Activated CD4-positive, alpha-beta T cell treated with anti-CD3 and anti-CD28 coated beads, Interleukin-2, amount 50 U/mL, for 16 hours (primary cell): ENCODE measurements at places on chromosomes 3 and 15.

GRCh38 chr3:120437559-120437958 is 13.2 kb downstream of the FSTL1 start:
- no peak for DNase-seq

- no peak for DNase-seq
These were observed 200.9 kb upstream of the EIF1B start for GRCh38 chr3:40108643-40109042.

DNA sequence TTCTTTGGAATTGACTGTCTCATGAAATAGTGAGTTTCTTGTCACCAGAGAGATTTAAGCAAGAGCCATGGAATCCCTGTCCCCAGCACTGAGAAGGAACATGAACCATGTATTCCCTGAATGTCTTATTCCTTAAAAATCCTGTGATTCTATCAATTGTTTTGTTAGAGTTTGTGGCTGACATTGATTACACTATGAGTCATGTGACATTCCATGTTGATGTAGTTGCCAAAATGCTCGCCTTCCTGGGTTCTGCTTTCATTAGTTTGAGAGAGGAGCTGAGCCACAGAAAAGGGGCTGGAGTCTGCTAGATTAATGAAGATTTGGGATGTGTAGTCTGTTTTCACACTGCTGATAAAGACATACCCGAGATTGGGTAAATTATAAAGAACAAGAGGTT is 294.9 kb upstream of the CTDSPL start:
- DNase-seq: no peak

- DNase-seq: no peak
These were observed 12.8 kb upstream of the ARRDC4 start for GRCh38 chr15:97947465-97948260.

DNA sequence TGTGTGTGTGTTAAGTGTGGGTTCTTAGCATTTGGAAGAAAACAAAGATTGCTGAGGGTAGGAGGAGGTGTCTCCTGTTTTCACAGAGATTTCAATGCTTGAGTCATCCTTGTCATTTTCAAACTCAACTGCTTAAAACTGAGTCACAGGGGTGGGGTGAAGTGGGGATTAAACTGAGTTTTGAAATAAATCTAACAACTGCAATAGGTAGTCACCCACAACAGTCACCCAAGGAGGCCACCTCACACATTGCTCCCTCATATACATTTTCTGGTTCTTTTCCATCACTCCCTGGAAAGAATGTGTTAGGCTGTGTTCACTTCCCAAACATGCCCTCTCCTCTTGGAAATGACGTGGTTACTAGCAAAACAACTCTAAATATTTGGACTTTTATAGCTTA is 187.7 kb upstream of the CMC1 start:
- peak; percentile 69 for DNase-seq

- no peak for DNase-seq
These were observed 289.8 kb downstream of the ZBTB20 start for GRCh38 chr3:114857299-114857701.

DNA sequence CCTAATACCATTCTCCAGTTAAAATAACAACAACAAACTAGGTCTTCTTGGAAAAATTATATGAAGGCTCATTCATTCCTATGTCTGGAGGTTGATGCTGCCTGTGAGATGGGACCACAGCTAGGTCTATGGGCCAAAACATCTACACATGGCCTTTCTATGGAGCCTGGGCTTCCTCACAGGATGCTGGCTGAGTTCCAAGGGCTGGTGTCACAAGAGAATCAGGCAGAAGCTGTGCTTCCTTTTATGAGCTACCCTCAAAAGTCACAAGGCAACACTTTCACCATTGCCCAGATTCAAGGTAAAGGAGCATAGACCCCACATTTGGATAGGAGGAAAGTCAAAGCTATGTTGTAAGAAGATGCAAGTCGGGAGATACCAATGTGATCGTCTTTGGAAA is 4.6 kb upstream of the RTP2 start:
- no peak for DNase-seq

DNA sequence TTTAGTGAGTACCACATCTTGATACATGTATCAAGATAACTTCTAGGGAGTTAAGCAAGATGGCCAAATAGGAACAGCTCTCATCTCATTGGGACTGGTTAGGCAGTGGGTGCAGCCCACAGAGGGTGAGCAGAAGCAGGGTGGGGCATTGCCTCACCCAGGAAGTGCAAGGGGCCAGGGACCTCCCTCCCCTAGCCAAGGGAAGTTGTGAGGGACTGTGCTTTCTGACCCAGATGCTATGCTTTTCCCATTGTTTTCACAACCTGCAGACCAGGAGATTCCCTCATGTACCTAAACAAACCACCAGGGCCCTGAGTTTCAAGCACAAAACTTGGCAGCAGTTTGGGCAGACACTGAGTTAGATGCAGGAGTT is 665.0 kb upstream of the CBLB start:
- DNase-seq: no peak

GRCh38 chr3:52102934-52103333 is 46.6 kb upstream of the DUSP7 start:
- no peak for DNase-seq

DNA sequence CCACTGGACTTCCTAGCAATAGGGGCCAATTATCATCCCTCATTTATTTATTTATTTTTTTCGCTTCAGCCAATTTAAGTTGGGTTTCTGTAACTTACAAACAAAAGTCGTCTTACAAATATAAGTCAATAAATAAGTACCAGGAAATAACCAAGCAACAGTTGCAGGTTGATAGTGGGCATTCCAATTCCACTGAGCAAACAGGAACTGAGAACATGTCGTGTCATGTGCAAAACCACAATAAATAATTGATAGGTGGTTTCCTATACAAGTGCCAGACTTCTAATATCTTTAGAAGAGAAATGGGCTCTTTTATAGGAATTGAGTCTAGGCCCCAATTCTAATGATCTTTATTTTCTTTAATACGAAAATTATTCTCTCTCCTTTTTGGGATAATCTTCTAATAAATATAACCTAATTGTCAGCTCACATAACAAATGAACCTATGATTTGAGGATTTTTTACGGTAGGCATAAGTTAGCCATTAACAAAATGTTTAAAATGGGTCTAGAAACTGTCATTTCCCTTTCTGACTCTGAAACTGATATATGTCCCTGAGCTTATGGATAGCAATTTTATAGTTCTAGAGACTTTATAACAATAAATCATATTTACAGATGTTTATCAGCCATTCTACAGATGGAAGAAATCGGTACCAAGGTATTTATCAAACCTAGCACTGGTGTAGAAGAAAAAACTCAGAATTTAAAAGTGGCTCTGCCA is 571.8 kb downstream of the FOXP1 start:
- DNase-seq: no peak

GRCh38 chr3:183313764-183314163 is 60.7 kb downstream of the B3GNT5 start:
- DNase-seq: no peak

- no peak for DNase-seq
These were observed 92.5 kb downstream of the BDH1 start for GRCh38 chr3:197463279-197463678.

DNA sequence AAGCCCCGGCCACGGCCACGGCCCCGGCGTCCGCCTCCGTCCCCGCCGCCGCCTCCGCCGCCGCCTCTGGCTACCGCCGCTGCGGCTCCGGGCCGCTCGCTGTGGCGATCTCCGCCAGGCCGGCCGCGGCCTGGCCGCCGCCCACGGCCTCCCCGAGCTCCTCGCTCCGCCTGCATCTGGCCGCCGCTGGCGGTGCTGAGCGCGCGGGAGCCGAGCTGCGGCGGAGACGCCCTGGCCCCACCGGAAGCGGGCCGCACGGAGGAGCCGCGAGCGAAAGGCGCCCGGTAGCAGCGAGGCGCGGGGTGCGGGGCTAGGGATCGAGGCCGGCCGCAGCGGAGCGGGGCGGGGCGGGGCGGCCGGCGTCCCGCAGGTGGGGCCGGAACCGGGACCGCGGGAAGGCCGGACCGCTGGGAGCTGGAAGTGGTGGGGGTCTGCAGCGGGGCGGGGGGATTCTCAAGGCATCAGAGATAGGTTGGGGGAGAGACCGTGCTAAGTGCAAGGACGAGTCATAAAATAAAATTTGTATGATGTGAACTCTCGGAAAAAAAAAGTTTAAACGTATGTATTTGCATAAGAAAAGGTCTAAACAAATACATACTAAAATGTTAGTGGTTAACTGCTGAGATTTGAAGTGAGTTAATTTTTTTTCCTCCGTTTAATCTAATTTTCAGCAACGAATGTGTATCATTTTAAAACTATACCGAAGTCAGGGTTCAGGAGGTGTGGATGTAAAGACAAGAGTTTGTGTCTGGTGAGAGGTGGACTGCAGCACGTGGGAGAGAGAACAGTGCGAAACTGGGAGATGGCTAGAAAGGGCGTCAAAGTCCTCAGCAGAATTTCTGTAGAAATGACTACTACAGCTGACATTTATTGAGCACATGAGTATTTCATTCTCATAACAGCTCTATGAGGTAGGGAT is at the start of gene AVEN:
Gene AVEN (minus strand): TSS at position 334 of the 919 bp plus-strand sequence. CDS start 158 bp downstream, at position 176.
- DNase-seq: peak; percentile 65

GRCh38 chr3:46882377-46883053 is 5.0 kb downstream of the PTH1R start:
- DNase-seq: no peak

GRCh38 chr3:2851835-2852234 is 258.3 kb downstream of the IL5RA start:
- no peak for DNase-seq

DNA sequence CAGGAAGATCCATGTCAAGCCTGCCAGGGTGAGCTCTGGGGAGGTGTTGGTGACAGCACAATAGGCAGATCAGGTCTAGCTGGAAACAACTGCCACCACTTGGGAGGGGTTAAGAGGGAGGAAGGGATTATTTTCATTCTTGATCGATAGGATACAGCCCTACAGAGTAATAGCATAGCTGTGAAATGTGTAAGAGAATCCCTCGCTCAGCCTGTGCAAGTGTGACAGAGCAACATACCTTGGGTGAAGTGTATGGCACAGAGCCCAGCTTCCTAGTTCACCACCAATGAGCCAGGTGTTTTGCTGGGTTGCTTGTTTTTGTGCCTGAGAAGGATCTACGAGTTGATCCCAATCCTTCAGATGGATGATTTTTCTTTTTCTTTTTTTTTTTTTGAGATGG is 9.2 kb upstream of the DCUN1D1 start:
- no peak for DNase-seq

DNA sequence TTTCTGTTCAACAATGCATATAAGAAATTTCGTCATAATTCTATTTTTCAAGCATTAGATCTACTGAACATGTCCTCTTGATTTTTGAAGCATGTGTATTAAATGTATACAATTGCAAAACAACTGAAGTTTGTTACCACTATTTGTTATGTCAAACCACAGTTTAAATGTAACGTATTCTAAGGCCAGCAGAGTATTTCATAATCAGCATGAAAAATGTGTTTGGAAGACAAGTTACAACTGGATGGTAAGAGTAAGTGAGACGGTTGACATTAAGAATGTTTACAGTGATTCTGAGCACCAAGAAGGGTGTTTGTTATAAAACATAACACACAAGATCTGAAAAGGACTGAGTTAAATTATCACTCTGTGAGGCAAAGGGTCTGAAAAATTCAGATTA is 738.4 kb downstream of the PLOD2 start:
- DNase-seq: no peak

DNA sequence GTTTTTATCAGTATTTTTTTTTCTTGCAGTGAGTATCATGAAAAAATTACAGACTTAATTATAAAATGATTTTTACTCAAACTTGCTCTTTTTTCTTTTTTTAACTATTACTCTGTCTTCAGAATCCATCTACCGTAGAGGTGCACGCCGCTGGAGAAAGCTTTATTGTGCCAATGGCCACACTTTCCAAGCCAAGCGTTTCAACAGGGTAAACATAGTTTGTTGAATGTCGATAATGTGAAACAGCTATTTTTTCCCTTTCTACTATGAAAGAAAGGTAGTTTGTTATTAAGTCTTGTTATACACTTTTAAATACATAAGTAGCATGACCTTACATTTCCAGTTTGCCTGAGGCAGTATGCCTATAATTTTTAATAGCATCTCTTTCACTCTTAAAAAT is 45.6 kb downstream of the PRKCI start:
- DNase-seq: no peak

GRCh38 chr3:155891321-155891720 is 20.9 kb downstream of the GMPS start:
- DNase-seq: no peak

- DNase-seq: no peak
These were observed 45.6 kb upstream of the STRIT1 start for GRCh38 chr3:155339052-155339451.

DNA sequence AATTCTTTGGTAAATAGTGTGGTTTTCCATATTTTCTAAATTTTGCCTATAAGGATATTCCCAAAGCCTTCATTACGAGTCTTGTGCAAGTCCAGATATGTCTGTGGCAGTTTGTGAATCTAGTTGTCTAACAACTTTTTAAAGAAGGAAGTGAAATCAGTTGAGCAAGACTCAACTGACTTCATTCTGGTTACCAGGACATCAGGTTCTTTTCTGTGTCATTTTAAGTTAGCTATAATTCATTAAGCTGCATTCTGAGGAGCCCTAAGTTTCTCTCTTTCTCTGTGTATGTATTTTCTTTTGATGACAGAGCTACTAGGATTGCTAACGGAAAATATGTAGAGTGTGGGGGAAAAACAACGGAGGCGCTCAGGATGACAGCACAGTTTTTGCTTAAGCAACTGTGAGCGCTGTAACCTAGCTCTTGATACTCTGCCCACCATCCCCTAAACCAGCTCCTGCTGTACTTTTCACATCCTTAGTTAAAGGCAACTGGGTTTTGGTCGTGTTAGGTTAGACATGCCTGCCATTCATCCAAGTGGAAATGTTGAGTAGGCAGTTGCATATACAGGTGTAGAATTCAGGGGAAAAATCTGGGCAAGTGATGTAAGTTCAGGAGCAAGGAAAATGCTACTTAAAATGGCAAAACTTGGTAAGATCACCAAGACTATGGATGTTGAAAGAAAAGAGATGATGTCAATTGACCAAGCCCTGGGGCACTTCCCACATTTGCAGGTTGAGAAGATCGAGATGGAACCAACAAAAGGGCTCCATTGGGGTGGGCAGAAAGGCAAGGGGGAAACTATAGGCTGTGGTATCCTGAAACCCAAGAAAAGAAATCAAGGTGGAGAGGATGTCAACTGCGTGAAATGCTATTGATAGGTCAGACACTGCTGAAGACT is 9.2 kb downstream of the MFSD1 start:
- DNase-seq: no peak

DNA sequence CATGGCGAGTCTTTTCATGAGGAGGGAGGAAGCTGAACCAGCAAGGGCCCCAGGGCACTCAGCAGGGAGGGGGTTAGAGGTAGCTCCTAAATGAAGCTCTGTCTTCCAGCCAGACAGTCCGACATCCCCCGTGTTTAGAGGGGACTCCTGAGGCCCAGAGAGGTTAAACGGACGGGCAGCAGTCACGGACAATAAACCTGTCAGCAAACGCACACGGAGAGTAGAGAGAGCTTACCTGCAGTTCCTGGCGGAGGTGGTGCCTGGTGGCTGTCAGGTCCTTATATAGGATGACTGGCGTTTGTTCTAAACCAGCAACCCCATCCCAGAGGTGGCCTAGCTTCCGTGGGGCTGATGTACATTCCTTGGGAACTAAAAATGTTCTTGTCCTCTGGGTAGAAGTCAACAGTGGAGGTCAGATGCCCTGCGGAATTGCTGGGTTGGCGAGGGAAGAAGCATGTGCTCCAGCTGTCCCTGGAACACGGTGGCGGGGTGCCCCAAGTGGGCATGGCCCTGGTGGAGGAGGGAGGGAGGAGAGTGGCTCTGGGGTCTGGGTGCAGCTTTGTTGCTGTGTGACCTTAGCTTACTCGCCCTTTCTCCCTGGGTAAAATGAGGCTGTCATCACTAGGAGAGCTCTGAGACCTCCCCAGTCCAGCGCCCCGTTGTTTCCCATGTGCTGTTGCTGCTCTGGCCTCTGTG is 2.1 kb downstream of the GHRL start:
- no peak for DNase-seq

- no peak for DNase-seq
These were observed 265.8 kb downstream of the RPLP1 start for GRCh38 chr15:69718436-69718835.

GRCh38 chr3:171874879-171875278 is 31.7 kb downstream of the TMEM212 start:
- no peak for DNase-seq
